ENCODE measurements at places on chromosomes 4 and X. TPM values are rescaled to one million over a fixed set of nuclear protein-coding genes. Genes with fewer than 3 reads are reported as not detected.

GRCh38 chr4:177485528-177485927 lies 43.3 kb upstream of the AGA start:
- no peak overlapping the region for H3K4me3 ChIP-seq
- H3K4me1 ChIP-seq, result no peaks in the 10 kb centered on the region
- H3K36me3 ChIP-seq, result no peaks in the 10 kb centered on the region
- no peak overlapping the region for H3K27ac ChIP-seq
- no peak for DNase-seq
- H3K27me3 ChIP-seq, result no peaks in the 10 kb centered on the region

- DNase-seq, result no peak
- no peaks in the 10 kb centered on the region for H3K4me1 ChIP-seq
- H3K36me3 ChIP-seq, result no peaks in the 10 kb centered on the region
- no peak overlapping the region for H3K27ac ChIP-seq
Measured at GRCh38 chr4:126004941-126005340, 690.2 kb downstream of the FAT4 start.

DNA sequence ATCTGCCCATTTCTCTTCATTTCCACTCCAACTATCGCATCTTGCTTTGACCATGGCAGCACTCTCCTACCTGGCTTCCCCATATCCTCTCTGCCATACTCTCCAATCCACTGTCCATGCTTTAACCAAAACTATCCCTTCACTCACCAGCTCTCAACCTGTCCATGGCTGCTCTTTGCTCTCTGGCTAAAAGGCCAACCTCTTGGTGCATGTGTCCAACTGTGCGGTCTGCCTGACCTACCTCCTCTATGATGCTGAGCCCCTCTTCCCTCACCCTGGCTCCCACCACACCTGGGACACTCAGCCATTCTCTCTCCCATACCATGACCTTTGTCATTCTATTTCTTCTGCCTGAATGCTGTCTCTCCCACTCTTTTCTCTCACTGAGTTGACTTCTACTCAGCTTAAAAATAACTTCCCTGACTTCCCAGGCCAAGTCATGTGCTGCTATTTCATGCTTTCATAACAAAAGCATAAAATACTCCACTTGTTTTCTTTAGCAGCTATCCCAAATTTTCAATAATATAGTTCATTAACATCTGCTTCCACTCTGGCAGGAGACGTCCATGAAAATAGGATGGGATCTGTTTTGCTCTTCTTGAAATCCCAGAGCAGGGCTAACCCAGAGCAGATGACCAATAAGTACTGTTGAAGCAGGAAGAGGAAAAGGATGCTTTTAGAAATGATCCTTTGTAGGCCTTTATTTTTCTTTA lies 29.8 kb upstream of the KLF3 start:
- H3K4me1 ChIP-seq, result no peaks in the 10 kb centered on the region
- DNase-seq, result no peak
- no peaks in the 10 kb centered on the region for H3K27me3 ChIP-seq
- H3K36me3 ChIP-seq, result no peaks in the 10 kb centered on the region
- no peak overlapping the region for H3K4me3 ChIP-seq

DNA sequence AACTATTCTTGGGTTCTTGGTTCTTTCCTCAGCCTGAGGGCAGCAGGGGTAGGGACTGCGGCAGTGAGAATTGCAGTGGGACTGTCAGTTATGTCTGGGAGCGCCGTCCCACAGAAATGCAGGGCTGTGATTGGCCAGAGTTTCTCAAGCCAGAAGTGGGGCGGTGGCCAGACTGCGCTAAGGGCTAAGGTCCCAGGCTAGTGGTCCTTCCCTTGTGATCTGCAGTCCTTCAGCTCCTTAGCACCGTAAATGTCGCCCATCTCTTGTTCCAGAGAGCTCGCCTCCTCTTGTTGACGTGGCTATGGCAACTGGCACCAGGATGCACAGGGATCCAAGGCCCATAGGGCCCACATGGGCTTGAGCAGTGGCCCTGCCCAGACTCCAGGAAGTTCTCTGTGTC lies 223.5 kb downstream of the GRIA2 start:
- no peak for DNase-seq
- H3K36me3 ChIP-seq, result no peaks in the 10 kb centered on the region
- no peaks in the 10 kb centered on the region for H3K4me1 ChIP-seq
- no peak overlapping the region for H3K27ac ChIP-seq

SHROOM3 gene
- 0.11 TPM for total RNA-seq

NAA11 gene
- not detected for total RNA-seq
